Stimulated activated CD4-positive, alpha-beta T cell treated with anti-CD3 and anti-CD28 coated beads, Interleukin-15, amount 100 ng/mL, for 1 hour (primary cell): ENCODE measurements at places on chromosomes 4 and X.

GRCh38 chr4:115152965-115153364 lies 39.5 kb upstream of the NDST4 start:
- DNase-seq, result no peak

DNA sequence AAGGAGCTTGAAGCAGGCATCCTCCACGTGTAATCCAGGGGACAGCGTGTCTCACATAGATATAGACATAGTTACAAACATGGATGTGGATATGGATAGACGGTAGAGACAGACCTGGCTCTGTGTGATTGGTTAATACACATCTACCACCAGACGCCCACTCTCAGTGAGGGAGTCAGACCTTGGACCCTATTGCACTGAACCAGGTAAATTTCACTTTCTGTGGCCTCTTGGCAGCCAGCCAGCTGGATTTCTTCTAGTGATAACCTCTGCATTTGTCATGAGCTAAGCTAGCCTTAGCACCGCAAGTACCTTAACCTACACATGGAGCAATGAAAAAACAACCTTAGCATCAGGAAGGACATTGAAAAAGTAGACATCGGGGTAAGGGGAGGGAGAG lies 79.2 kb upstream of the ACSL4 start:
- no peak for DNase-seq

DNA sequence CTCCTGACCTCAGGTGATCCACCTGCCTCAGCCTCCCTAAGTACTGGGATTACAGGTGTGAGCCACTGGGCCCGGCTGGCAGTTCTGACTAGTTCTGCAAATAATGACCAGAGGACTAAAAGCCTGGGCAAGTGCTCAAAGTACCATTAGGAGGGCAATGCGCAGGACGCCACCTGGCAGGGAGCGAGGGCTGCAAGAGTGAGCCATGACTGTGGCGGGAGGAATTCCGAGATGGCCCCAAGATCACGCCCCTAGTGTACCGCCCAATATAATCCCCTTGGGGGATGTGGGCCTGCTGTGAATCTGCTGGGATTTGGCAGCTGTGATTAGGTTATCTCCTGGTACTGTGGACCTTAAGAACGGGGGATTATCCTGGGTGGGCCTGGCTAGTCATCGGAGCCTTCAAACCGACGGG lies 26.2 kb upstream of the GPR78 start:
- no peak for DNase-seq

- no peak for DNase-seq
Measured at GRCh38 chr4:21872101-21872500, 76.5 kb downstream of the KCNIP4 start.

DNA sequence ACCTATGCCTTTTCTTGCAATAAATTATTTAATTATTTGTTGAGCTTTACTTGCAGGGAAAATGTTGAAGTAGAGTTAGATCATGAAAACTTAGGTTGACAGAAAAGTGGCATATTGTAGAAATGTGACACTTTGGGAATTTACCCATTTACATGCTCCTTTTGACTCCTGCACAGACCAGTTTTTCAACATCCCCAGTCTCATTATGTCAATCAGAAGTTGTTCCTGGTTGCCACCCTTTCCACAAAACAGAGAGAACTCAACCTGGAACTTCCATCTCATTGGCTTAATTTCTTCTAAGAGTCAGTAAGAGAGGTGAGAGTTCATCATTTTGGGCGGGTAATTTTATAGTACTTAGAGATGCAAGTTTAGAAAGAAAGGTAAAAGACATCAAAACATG lies 284.6 kb upstream of the ANKRD50 start:
- no peak for DNase-seq

- DNase-seq, result no peak
Measured at GRCh38 chr4:173272996-173273395, 61.2 kb downstream of the HMGB2 start.

GRCh38 chr4:58042176-58042575 lies 932.0 kb upstream of the IGFBP7 start:
- no peak for DNase-seq

- no peak for DNase-seq
Measured at GRCh38 chr4:46977245-46977644, 16.1 kb downstream of the GABRA4 start.

DNA sequence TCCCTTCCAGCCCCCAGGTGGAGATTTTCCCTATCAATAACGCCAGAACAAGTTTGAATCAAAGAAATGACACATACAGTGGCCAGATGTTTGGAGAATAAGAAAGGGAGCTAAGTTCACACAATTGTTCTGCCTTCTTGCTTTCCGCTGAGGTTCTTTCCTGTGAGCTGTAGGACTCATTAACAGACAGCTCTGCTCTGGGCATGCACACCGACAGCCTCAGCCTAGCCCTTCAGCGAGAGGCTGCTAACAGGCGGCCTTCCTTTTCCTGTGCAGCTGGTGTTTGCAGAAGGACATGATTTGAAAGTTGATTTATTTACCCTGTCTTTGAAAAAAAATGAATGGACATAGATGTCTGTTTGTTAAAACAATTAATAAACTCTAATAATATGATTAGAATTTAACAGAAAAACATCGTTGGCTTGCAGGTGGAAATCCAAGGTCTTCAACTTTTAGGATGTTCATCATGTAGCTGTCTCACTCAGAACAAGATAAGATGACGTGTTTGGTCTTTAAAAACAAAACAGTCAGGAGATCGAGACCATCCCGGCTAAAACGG lies 183.3 kb downstream of the KDR start:
- DNase-seq, result no peak

DNA sequence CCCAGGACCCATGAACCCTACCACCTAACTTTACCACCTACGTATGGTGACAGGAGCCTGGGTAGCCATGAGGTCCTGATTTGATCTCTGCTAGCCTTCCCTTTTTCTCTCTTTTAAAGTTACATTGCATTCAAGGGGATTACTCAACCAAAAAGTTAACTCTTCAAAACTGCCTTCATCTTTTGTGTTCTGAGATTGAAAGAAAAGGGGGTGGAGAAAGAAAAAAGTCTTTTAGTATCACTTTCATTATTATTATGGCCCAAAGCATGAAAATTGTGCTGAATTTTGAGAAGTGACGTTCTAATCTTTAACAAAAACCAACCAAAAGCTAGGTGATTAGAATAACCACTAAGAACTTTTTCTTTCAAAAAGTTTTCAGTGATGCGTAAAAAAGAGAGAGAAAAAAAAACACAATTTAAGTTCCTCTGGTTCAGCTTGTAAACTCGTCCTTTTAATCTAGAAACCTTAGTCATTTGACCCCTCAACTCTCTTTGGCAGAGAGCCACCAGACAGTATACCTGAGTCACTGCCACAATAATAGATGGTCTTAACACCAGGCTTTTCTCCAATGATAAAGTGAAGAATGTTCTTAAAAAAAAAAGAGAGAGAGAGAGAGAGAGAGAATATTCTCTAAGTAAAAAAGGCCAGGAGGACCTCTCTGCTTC lies 347.4 kb upstream of the FGF13 start:
- no peak for DNase-seq

GRCh38 chrX:32871636-32872035 lies 339.7 kb downstream of the DMD start:
- no peak for DNase-seq

DNA sequence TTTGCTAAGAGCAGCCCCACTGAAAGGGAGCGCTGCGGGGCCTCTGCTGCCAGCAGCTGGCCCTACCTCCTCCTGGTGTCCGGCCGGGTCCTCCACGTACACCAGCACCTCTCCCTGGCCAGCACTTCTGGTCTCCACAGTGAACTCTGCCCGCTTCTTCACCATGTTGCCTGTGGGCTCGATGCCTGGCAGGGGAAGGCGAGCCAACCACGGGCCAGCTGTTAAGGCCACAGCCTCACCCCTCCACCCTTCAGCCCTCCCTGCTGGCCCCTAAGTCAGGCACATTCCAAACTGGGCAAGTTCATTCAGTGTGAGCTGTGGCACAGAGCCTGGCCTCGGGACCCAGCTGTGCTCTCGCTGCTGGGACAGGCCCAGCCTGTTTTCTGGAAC lies 7.8 kb downstream of the FLNA start:
- DNase-seq, result no peak

- no peak for DNase-seq
Measured at GRCh38 chrX:49192722-49193328, 6.7 kb upstream of the PRICKLE3 start.

GRCh38 chr4:95087657-95088455 lies 330.1 kb downstream of the BMPR1B start:
- no peak for DNase-seq

- no peak for DNase-seq
Measured at GRCh38 chrX:9515973-9516538, 51.2 kb downstream of the TBL1X start.
